ENCODE measurements at places on chromosomes 3 and 15.

DNA sequence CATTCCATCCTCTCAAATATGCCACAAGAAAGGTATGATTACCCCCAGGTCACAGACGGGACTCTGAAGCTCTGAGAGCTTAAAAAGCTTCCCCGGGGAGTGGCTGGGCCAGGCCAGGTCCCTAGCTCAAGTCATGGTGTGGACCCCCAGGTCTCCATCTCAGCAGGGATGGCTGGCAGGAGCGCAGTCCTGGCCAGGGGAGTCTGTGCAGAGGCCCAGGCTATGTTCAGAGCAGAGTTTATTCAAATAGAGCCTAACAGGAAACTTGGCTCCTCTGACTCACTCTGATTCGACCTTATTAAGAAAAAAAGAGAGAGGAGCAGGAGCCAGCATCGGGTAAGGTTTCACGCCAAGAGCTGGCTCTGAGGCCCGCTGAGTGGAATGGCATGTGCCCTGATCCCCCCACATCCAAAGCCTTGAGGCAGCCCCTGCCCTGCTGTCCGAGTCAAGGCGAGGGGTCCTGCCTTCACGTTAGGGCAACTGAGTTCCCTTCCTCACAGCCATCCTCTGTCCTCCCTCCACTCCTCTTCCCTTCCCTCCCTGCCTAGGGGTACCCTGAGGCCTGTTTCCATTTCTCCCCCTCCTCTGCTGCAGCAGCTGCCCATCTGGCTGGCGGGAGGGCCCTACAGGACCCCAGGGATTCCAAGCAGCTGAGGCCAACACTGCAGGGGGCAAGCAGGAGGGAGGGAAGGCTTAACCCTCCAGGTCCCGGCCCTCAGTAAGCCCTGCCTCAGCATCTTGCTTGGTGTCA lies 1.9 kb upstream of the LOXL1 start:
- DNase-seq: no peak

GRCh38 chr3:42762046-42762724 lies 10.9 kb downstream of the CCDC13 start:
- no peak for DNase-seq

DNA sequence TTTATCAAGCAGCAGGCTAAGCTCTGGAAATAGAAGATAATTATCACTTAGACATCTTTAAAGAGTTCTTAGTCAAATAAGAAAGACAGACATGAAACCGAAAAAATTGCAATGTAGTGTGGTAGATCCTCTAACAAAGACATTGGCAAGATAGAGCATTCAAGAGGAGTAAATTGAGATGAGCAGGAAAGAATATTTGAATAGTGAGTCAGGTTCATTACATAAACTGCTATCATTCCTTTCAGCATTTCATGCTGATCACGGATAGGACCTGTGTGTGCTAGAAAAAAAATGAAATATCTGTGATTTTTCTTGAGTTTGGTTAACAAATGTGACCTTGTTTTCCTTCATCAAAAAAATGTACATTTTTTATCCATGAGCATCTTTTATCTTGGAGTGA lies 460.9 kb downstream of the OTOL1 start:
- DNase-seq: no peak

DNA sequence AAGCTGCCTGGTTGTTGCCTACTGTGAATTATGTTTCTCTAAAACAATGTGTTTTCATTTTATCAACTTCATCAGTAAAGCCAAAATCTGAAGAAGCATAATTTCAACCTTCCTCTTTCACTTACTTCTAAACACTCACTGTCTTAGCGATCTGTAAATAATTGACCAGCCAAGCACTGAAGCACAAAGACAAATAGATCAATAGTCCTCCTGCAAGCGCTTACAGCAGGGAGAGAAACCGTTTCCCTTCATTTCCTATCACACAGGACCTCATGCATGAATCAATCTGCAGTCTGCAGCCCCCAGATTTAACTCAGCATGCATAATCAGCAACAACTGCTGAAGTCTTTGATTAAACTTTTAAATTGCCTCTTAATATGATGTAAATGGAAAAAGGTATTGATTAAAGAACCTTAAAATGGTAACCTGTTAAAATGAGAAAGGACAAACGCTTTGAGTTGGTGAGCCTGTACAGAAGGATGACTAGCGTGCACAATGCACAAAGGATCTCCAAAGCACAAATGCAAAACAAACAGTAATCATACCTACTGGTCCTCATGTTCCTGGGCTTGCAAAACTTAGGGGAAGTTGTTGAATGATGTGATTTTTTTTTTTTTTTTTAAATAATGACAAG lies 370.2 kb upstream of the ZNF385D start:
- DNase-seq: no peak

DNA sequence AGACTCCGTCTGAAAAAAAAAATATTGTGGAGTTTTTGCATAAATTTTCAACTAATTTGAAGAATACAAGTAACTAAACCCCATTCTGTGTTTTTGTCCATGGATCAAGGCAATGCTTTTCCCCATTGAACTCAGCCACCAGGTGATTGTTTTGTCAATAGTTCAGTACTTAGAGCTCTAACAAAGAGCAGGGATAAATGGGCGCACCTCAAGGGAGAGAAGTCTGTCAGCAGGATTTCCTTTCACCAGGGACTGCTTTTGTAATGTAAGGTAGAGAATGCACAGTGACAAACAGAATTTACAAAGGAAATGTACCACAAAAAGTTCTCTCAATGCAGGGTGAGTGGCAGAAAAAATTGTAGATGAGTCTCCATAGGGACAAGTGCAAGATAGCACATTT lies 10.8 kb upstream of the ATP13A5 start:
- DNase-seq: no peak

DNA sequence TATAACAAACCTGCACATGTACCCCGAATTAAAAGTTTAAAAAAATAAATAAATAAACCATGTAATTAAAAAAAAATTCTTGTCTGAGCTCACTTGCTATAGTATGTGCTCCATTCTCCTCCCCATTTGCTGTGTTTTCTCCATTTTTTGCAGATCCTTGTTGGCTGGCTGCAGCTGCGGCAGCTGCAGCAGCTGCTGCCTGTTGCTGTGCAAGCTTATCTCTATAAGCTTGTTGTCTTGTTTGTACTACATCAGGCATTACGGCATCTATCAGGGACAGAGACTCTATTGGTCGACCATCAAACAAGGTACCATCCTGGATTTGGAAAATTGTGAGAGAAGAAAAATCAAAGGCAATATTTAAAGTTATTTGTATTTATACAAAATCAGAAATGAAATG lies 145.9 kb downstream of the TBL1XR1 start:
- DNase-seq: no peak

DNA sequence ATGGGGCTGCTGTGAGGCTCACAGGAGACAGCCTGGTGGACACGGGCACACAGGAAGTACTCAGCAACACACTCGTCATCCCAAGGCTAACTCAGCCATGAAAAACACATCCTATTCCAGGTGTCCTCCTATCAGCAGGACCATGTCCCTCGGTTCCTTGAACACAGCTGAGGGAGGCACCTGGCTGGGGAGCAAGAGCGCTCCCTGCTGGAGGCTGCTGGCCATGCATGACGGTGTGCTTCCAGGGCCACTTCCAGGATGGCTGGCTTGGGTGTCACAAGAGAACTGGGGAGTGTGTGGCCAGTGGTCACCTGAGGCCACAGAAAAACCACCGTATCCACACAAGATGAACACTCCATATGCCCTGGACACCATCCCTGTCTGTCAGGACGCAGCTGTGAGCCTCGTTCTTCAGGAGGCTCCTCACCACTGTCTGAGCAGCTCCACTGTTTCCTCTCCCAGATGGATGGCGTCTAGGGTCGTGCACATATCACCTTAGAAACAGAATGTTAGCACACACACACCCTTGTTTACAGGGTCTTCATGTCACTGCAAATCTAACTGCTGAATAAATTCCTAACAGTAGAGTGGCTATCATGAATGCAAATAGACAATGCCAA lies 31.0 kb downstream of the POC1A start:
- DNase-seq: peak; percentile 67

DNA sequence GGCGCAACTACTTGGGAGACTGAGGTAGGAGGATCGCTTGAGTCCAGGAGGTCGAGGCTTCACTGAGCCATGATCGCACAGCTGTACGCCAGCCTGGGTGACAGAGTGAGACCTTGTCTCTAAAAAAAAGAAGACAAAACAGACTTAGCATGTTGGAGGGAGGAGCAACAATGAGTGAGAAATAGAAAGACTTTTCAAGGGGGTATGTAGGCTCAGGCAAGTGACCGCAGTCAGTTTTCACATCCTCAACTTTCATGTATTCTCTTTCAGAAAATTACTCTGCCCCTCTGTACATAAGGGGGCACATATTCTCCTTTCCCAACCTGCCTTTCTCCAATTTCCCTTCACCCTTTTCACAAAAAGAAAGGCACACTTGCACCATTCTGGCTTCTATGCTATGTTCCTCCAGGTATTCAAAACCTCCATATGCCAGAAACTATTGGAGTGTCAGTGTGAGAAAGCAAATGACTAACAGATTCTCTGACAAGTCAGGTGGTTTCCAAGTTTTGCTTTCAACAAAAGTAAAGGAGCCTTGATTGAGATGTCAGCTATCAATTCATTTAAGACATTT lies 7.6 kb downstream of the NSUN3 start:
- DNase-seq: no peak

DNA sequence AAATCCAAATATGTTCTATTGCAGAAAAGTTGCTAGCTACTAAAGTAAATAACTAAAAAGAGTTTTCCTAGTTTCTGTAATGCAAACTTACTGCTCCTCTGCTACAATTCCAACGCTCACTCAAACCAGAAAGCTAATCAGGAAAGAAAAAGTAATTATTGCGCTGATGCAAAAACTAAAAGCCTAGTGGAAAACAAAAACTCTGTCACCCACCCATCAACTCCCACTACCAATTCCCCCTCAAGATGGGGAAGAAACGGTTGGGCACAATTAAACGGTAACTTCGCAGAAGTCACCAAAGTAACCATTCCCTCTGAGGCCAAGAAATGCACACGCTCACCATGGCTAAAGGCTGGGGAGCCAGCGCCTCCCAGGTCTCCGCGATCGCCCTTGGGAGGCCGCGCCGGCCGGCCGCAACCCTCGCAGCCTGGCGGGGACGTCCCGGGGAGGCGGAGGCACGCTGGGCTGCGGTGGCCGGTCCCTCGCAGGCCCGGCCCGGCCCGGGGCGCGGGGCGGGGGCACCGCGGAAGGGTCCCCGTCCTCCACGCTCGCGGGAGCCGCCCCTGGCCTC lies 684 bp downstream of the SLTM start:
- DNase-seq: no peak

DNA sequence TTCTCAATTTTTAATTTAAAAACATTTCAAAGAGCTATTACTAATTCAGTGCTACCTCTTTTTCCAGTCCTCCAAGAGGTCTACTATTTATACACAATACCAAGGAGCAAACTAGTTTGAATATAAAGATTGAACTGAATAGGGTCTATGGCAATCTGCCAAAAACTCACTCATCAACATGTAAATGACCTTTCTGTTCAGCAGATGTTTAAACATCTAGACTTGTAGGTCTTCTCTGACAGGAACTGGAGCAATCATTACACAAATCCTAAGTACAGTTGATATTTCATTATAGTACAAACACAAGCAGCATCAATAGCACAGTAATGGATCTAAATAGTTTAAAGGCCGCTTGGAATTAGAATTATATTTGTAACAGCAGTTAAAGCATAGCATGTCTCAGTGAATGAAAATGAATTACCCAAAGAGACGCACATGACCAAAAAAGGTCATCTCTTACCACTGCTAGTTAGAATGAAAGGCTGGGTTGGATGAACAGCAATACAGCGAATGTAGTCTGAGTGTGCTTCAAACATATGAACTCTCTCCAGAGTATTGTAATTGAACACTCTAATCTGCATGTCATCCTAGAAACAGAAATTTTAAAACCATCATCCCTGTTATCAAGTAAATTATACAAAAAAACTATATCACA lies 10.7 kb downstream of the COPB2 start:
- DNase-seq: no peak

- DNase-seq: no peak
Observed at GRCh38 chr15:90142216-90143165, 40.2 kb upstream of the IDH2 start.

GRCh38 chr3:48502121-48502520 lies 1.9 kb downstream of the SHISA5 start:
- DNase-seq: no peak

- no peak for DNase-seq
Observed at GRCh38 chr3:134682196-134682880, 31.5 kb upstream of the KY start.

DNA sequence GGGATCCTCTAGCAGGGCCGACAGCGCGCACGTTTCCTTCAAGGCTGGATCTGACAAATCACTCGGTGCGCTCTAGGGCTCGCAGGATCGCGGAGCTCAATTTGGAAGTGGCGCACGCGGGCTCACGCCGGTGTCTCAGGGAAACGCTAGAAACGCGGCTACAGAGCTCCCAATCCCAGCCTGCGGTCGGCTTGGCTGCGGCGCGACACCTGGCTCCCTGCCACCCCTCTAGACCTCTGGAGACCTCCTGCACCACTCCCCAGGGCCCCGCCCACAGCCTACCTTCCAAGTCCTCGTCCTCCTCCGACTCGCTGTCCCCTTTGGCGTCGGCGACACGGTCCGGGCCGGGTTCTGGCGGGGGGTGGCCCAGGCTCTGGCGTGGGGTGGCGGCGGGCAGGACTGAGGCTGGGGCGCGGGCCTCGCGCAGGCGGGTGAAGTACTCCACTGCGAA lies 596 bp downstream of the PRKAR2A start:
- peak; percentile 11 for DNase-seq

DNA sequence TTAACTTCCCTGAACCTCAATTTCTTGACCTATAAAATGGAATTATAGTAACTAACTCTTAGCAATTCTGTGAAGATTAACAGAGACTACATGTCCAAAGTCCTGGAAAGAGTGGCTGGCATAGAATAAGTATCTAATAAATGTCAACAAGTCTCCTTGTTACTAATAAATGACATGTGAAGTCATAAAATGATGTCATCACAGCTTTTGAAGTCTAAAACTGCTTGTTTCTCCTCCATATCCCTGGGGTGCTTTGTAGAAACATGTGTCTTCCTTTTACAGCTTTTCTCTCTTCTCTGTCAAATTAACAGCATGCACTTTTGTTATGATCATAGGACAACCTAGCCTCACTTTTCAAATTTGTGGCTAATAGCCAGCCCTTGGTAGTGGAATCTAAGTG lies 510.2 kb downstream of the NTRK3 start:
- DNase-seq: no peak

GRCh38 chr3:58535531-58536500 lies 1.2 kb downstream of the ACOX2 start:
- no peak for DNase-seq

GRCh38 chr15:94522125-94522524 lies 290.8 kb downstream of the MCTP2 start:
- no peak for DNase-seq

GRCh38 chr15:90358124-90359033 lies 6.3 kb downstream of the ZNF774 start:
- no peak for DNase-seq
